ENCODE measurements at places on chromosomes 1 and 21.

DNA sequence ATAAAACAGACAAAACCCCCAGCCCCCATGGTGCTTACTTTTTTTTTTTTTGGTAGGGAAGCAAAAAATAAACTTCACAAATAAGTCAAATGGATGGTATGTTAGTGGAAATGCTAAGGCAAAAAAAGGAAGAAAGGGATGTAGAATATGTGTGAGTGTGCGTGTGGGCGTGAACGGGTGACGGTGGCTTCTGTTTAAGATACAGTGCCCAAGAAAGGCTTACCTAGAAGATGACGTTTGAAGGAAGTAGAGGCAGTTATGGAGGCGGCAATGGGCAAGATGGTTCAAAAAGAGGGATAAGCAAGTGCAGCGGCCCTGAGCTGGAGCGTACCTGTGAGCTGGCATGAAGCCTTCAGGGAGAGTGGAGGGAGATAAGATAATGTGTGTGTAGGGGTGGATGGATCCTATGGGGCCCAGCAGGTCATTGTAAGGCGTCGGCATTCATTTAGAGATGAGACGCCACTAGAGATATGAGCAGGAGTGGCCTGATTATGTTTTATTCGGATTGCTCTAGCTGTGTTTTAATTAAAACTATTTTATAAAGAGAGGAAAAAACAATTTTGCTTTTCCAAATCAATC, 19.9 kb downstream of the LEPR start:
- no peak for DNase-seq

GRCh38 chr1:33317946-33318345, 3.0 kb downstream of the A3GALT2 start:
- no peak for DNase-seq

- no peak for DNase-seq
Observed at GRCh38 chr1:178944729-178945128, 73.9 kb upstream of the ANGPTL1 start.

DNA sequence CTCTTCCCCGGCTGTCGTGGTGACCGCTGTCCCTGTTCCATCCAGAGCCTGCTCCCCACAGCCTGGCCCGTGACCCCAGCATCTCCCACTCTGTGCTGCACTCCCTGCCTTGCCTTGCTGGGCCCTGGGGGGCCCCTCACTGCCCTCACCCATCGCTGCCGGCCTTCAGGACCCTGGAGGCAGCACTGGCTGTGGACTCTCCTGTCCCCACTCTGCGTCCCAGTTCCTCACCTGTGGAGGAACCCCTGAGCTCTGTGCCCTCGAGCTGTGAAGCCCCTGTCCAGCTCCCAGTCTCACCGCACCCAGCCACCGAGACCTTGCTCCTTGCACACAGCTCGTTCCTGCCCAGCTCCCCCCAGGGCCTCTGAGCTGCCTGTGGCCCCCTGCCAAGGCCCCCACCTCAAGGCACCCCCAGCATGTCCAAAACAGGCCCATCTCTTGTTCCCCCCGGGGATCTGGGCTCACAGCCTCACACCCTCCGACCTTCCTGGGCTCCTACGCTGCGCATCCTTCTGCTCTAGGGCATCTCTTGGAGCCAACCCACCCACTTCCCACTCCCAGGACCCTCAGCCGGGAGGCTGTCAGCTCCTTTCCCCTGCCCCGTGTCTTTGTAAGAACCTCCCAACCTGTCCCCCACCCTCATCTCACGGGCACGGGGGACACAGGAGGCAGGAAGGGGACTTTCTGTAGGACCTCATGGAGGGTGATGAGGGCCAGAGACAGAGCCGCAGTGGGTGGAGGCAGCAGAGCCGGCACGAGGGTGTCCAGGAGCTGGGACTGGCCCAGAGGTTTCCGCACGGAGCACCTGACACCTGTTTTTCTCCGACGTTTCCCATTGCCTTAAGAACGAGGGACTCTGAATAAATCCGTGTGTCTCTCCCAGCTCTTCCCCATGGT, 109.3 kb downstream of the WDR4 start:
- no peak for DNase-seq

DNA sequence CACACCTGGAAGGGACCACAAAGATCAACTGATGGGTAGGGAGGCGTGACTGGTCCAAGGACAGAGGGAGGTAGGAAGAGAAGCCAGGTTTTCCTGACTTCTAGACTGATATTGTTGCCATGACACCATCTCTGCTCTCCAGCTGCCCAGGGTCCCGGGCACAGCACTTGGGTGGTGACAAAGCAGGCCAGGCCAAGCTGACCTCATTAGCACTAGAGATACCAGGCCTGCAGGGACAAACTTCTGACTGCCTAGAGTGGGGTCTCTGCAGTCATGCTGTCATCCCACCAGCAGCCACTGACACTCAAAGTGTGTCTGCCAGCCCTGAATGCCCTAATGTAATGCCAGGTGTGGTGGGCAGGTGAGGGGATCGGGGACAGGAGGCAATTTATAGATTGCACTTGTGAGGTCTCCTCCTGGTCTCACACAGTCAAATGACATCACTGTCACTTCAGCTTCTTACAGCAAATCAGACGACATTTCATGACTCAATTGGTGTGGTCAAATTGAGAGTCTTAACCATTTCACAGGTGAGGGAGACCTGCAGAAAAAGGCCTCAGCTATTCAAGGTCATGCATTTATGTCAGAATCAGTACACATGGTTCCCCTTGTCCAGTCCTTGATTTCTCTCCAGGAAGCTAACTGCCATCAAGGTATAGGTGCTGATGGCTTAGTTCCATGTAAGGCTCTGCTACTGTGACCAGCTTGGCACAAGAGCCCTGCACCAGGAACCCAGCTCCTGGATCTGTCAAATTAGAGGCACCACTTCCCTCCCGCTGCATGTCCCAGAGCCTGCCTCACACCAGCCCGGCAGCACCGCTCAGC, 2.7 kb downstream of the SLC9A1 start:
- DNase-seq, result no peak

DNA sequence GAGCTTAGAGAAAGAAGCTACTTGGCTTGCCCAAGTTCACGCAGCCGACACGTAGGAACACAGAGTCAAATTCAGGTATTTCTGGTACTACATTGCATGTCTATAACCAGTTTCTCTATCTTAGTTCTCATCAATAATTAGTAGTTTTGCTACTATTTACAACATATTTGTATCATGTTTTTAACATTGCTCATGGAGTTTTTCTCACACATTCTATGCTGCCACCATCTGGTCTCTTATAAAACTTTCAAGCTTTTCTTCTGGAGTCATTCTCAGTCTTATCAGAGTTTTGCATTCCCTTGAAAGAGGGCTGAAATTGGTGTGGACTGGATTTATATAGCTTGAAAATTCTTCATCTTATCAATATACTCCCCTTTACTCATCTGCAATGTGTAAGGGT, 118.8 kb upstream of the PALMD start:
- DNase-seq, result no peak

DNA sequence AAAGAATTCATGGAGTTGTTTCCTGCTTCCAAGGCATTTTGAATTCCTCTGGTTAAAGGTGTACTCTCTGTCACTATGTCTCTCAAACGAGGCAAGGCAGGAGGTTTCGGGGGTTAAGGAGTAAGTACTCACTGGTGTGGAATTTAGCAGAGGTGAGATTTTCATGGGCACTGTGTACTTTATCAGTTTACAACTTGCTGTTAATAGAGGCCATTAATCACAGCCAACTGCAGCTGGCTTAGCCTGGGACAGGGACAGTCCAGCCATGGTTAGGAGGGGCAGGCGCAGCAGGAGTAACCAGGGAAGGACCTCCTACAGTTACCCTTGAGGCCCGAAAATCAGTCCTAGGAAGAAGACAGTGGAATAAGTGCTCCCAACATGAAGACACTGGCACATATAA, 18.1 kb upstream of the TMEM9 start:
- DNase-seq, result no peak

DNA sequence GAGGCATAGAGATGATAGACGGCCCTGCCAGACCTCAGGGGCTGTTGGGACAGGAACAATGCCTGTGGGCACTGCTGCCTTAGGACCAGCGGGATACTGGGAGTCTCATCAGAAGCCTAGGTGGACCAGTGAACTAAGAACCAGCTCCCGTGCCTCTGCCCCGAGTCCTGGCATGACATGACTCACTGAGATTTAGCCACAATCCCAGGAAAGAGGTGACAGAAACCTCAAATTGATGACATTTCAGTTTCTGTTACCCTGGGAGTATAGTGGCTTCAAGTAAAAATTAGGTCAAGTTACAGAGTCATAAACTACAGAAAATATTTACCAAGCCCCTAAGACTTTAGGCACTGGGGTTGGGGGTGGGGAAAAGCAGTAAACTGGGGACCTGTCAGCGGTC, 74.6 kb upstream of the GADD45A start:
- no peak for DNase-seq

- no peak for DNase-seq
Observed at GRCh38 chr1:182633031-182633430, 28.8 kb upstream of the RGS16 start.

DNA sequence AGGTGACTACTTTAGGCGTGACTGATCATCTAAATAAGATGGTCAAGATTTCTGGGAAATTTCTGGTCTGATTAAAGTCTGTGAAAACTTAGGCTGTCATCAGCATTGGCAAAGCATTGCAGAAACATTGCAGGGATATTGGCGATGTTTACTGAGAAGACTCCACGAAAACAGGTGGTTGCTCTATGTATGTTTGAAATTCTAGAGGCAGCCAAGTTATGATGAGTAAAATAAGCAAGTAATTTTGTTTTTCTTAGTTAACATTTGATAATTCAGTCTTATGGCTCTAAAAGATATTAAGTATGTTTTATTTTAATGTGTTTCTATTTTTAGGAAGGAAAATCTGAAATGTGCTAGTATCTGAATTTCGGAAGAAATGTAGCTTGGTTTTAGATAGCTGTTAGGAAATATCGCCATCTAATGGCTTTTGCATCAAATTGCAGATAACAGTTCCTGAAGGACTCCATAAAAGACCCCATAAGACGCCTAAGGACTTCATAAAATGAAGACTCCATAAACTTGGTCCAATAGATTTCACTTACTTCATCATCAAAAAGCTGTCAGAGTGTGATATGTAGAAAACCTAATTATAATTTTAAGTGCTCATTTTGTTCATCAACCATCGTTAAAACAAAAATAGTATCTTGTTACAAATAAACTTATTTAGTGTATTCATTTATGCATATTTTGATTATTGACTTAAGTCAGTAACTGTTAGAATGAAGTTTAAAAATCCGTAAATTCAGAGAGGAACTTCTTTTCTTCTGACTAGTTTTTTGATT, 344.6 kb downstream of the RYR2 start:
- no peak for DNase-seq

DNA sequence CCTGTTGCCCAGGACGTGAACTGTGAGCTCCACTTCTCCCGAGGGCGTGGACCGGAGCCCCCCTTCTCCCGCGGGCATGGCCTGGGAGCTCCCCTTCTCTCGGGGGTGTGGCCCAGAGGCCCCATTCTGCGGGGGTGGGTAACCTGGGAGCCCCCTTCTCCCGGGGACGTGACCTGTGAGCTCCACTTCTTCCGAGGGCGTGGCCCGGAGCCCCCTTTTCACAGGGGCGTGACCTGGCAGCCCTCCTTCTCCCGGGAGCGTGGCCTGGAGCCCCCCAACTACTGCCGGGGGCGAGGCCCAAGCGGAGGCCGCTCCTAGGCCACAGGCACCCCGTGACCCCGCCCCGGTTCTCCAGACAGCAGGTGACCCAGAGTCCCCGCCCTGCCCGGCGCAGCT, 320 bp downstream of the C1orf174 start:
- no peak for DNase-seq

DNA sequence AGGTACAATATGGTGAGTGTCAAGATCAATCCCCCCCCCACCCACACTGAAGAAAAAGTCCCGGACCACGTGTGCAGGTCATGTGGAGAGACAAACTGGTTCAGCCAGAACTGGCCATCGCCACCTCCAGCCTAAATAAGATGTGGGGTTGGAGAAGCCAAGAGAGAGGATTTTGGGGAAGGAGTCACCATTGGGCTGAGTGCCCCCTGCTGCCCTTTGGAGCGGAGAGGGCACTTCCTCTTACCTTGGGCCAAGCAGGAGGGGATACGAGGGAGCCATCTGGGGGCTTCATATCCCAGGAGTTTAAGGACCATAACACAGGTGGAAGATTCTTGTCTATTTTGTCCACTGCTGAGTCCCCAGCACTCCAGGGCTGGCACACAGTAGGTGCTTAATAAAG, 2.6 kb upstream of the TNFRSF1B start:
- no peak for DNase-seq

DNA sequence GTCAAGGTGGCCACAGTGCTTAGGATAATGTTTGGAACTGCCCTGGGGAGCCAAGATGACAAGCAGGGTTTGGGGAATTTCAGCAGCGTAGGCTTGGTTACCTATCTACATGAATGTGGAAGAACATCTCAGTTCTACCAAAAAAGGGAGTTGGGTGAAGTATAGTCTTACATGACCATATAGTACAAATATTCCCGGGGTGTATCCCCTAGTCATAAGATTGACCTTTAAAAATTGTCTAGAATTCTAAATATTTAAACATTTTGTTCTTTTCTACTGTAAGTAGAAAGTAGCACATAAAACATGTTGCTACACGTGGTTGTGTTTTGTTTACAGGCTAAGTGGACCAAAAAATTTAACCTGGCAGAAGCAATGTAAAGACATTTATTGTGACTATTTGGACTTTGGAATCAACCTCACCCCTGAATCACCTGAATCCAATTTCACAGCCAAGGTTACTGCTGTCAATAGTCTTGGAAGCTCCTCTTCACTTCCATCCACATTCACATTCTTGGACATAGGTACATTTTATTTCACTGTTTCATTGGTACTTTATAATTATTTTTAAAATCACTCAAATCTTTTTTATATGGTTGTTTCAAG, 20.3 kb downstream of the IL12RB2 start:
- no peak for DNase-seq

- no peak for DNase-seq
Observed at GRCh38 chr1:101613546-101613945, 376.7 kb downstream of the S1PR1 start.

GRCh38 chr1:9297831-9298230, 5.1 kb downstream of the SPSB1 start:
- DNase-seq, result no peak

All from HFF-Myc (cell line).